Stimulated activated CD4-positive, alpha-beta T cell treated with anti-CD3 and anti-CD28 coated beads, Interleukin-1b, Interleukin-23, amount 100 ng/mL, for 24 hours (primary cell): ENCODE measurements at places on chromosomes 5 and 9.

DNA sequence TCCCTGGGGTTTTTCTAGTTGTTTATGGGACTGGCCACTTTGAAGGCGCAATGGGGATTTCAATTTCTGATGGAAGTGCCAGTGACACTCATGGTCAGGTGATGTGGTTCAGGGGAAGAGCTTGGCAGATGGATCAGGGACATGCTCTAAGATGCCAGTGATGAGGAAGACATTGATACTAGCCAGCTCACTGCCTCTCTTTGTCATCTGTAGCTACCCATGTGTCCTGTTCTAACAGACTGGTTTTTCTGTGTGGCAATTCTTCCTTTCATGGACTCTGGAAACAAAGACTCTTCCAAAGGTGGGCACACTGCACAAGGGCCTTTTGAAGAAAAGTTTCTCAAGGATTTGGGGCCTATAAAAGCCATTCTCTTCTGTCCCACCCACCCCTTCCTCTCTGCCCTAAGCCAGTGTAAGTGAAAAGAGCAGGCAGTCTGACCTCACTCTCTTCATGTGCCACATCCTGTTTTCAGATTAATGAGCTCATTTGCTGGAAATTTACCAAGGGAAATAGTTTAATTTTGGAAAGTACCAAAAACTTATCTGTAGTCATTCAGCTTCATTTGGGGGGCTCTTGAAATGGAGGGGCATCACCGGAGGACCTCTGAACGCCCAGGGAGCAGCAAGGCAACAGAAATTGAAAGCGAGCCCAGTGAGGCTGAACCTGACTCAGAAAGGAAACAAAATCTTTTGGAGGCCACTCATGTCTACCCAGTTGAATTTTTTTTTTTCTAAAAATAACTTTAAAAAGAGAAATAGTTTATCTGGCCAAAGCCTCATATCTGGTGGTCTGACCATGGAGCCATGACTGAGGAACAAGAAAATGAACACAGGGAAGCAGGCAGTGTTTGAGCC, 4.9 kb upstream of the TRAF1 start:
- DNase-seq: no peak

- no peak for DNase-seq
Measured at GRCh38 chr5:176959051-176959450, 47.5 kb downstream of the UIMC1 start.

DNA sequence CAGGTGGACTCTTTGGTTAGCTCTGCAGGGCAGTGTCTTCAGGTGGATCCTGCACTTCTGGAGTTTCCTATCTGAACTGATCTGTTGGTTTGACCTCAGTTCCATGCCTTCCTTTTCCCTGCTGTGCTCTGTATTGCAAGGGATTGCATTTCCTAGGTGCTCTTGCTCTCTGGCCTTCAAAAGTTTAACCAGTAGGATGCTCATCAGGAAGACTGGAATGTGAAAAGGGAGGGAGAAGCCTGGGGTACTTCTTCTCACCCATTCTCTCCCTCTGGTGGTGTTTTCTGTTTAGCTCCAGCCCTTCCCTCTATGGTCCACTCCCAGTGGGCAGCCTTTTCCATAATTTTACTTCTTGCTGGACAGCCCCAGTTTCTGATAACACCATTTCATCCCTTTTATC, 78.5 kb downstream of the ZNF618 start:
- DNase-seq: no peak

- no peak for DNase-seq
Measured at GRCh38 chr5:93600409-93601070, 17.5 kb downstream of the NR2F1 start.

GRCh38 chr5:31783086-31783645, 144.2 kb downstream of the PDZD2 start:
- DNase-seq: no peak

DNA sequence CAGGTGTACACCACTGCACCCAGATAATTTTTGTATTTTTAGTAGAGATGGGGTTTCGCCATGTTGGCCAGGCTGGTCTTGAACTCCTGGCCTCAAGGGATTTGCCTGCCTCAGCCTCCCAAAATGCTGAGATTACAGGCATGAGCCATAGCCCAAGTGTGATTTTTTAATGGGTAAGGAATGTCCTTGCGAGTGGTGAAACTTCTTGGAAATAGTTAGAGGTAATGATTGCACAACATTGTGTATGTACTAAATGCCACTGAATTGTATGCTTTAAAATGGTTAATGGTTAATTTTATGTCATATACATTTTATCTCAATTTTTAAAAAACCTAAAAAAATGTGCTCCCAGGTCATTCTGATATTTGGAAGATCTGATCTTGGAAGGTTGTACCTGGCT, 59.9 kb upstream of the IL6ST start:
- DNase-seq: no peak

GRCh38 chr5:84430863-84431663, 46.4 kb upstream of the EDIL3 start:
- no peak for DNase-seq

DNA sequence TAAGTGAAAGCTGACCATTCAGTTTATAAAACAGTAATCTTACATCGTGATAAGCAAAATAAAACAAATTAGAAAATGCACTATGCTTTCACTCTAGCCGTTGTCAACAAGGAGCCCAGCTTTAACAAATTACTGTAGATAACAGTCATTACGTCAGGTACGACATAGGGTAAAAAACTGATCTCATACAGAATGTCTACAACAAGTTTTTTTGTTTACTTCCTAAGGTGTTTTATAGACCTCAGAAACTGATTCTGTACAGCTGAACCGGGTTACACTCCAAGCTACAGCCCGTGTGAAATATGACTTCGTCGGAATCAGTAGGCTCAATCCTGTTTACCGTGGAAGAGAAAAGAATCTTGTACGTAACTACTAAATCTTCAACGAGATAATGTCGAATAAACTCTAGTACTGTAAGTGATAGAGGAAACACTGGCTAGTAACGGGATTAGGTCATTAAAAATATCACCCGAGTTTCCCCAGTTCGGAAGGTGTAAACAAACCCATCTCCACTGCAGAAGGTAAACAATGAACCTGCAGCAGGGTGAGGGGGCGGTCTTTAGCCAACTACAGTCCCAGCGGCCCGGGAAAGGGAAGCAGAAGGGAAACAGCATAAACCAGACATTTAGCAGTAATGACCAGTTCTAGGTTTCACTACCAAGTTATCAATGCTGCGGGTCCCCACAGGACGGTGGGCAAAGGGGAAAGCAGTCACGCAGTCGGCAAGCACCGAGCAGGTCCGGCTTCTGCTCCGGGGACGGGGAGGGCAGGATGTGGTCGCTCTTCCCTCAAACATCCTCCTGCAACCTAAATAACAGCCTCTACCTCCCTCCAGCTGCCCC, 1.1 kb downstream of the RICTOR start:
- no peak for DNase-seq

- DNase-seq: no peak
Measured at GRCh38 chr5:72194846-72195245, 87.6 kb downstream of the MAP1B start.

DNA sequence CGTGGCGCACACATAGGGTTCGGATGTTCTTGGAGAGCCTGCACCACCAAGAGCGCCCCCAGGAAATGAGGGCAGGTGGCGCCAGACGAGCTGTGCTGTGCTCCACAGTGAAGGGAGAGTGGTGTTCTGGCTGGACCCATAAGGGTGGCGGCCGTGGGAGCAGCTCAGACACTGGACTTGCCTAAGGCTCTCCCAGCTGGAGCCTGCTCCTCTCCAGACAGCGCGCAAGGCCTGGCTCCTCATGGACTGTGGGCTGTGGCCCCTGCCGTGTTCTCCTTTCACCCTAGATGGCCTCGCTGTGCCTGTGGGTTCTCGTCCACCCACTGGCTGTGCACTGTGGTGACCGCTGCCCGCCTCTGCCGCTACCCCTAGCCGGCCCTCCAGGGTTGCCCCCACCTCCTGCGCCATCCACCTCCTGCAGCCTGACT, 92.9 kb downstream of the EHMT1 start:
- DNase-seq: no peak

DNA sequence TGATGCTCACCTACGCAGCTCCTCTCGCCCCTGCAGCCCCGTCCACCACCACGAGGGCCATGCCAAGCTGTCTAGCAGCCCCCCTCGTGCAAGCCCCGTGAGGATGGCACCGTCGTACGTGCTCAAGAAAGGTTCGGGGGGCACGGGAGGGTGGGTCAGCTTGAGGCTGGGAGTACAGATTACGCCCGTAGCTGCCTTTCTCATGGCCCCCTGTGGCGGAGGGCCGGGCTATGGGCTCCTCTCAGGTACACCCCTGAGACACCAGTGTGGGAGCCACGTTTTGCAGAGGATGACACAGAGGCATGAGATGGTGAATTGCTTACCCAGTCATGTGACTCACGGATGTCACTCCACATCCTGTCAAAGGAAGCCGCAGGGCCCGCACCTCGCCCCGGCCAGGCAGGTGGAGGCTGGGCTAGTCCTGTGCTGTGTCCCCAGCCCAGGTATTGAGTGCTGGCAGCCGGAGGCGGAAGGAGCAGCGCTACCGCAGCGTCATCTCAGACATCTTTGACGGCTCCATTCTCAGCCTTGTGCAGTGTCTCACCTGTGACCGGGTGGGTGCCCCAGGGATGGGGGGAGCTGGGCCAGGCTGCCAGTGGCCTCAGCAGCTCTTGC, 33.7 kb downstream of the USP20 start:
- DNase-seq: no peak

DNA sequence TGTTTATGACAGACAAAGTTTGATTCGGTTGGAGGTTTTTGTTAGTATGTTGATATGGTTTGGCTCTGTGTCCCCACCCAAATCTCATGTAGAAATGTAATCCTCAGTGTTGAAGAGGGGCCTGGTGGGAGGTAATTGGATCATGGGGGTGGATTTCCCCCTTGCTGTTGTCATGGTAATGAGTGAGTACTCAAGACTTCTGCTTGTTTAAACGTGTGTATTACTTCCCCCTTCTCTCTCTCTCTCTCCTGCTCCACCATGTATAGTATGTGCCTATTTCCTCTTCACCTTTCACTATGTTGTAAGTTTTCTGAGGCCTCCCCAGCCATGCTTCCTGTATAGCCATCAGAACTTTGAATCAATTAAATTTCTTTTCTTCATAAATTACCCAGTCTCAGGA, 415.1 kb downstream of the HCN1 start:
- DNase-seq: no peak

DNA sequence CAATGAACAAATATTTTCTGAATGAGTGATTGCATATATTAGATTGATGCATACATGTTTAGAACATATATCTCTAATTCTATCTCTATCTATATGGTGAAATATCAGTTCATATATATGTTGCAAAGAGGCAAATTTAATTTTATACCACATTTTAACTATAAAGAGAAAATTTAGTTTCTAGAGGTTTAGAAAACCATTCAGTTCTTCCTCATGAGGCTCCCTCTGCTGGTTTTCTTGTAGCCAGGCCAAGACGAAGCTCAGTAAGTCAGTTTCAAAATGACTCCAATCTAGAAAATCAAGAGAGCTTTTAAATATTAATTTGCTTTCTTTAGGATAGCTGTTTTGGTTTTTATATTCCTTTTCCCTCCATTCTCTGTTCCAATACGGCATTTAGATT, 312.1 kb downstream of the TMEM232 start:
- no peak for DNase-seq

DNA sequence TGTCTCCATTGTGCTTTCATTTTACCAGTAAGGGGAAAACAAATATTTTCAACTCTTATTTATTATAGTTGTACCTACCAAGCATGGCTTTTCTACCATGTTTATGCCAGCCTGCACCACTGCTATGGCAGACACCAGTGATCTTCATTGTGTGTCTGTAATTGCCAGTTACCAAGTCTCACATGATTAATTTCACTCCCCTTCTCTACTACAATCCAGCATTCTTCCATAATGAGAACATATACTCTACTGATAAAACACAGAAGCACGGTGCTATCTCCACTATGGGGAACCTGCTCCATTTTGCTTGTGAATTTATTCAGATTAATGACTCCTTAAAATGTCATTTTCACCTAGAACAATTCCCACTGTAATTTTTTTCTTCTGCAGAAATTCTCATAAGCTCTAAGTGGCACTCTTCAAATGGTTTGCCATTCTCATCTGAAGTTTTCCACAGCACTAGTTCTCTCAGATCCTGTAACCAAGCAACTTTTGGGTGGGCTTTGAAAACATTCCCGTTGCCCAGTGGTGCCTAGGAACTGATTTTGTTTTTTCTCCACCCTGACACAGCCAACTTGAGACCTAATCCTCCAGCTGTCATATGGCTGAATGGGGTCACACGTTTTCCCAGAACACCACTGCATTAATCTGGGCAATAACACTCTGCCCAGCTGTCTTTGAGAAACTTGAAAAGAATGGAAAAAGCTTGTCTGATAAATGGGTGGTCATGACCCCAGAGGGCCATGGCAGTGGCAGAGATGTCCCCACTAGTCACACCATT, 222.7 kb upstream of the RASEF start:
- no peak for DNase-seq

- no peak for DNase-seq
Measured at GRCh38 chr5:140965905-140966292, 377 bp upstream of the PCDHAC2 start.

DNA sequence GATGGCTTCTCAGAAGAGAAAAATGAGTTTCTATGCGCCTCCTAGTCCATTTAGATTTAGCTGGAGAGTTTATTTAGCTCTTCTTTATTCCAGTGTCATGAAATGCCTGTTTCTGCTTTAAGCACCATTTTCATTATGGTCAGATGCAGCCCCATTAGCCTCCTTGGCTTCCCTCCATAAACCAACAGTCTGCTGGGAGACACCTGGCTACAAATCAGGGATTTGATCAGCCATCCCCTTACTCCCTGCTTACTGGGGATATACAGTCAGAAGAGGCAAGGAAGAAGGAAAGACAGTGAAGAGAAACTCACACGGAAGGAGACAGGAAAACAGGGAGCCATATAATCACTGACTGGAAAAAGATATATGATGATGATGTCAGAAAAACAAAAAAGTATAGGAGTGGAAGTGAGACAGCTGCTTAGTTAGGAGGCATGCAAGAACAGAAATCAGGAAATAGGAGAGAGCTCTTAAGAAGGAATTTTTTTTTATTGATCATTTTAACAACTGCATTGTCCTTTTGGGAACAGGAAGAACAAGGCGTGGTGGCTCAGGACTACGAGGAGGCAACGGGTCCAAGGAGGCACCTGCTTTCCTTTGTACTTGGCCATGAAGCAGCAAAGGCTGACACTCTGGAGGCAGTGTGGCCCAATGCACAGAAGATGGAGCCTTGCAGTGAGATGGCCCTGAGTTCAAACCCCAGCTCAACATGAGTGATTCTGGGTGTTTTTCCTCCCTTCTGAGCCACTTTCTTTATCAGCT, 56.1 kb downstream of the MED27 start:
- no peak for DNase-seq

DNA sequence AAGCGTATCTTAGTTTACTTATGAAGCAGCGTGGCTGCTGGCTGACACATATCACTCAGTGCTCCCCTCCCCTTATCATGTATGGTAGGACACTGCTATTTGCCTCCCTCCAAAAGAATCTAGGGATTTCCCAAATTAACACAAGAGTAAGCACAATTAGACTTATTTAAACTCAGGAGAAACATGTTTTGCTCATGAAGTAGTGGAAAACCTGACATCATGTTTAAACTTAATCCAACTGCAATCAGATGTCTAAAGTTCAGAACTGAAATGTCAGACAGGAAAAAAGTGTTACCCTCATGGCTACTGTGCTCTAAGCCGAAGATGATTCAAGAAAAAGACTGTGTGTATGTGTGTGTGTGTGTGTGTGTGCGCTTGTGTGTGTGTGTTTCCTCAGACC, 324.1 kb upstream of the TNC start:
- DNase-seq: no peak
